ENCODE measurements at places on chromosomes 16 and 17.

DNA sequence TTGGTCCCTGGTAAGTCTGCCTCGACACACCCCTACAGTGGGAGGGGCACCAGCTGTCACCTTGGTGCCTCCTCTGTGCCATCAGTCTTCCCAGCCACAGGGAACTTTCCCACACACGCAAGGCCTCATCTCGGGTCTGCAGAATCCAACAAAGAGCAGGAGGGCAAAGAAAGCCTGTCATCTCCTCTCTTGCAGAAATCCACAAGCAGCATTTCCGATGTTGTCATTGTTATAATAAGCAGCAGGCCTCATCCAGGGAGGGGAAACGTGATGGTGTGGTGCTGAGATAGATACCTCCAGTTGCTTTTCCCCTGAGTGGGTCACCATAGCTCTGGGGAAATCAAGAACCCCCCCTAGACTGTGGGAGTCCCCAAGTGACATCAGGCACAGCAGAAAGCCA, 110.4 kb downstream of the CMIP start:
- no peak for DNase-seq

- no peak for DNase-seq
Observed at GRCh38 chr17:63430223-63430622, 15.9 kb downstream of the CYB561 start.

DNA sequence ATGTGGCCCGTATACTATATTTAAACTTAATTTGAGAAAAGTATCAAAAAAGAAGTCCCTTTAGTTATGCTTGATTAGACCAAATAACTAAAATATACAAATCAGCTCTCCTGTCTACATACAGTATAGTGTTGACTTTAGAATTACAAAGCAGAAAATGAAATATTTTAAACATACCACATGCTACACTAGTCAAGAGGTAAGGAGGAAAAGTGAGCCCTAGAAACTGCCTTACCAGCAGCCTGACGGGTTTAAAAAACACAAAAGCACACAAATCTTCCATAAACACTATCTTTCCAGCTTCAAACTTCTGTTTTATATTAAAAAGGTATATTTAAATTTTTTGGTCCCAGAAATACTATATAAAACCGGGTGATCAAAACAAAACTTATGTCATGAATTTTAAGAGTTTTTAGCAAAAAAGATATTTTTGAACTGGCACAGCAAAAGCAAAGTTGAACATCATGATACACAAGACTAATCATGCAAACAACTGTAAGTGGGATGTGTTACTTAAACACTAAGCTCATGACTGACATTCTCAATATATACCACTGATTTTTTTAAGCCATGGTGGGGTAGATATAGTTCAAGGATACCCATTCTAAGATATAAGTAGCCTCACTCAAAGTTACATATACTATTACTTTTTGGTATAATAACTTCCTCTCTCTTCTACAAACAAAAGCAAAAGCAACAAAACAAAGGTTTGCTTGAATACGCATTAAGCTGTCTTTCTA, 11.8 kb downstream of the KLHL10 start:
- no peak for DNase-seq

GRCh38 chr16:50866806-50867205, 124.9 kb downstream of the CYLD start:
- DNase-seq: no peak
